Stimulated activated CD4-positive, alpha-beta T cell treated with anti-CD3 and anti-CD28 coated beads, Interleukin-1b, Interleukin-23, amount 100 ng/mL, for 48 hours (primary cell): ENCODE measurements at places on chromosomes 12 and 14.

GRCh38 chr14:102629808-102630350 lies 37.4 kb downstream of the RCOR1 start:
- DNase-seq, result no peak

- DNase-seq, result no peak
Observed at GRCh38 chr14:58109744-58110143, 42.3 kb downstream of the ARMH4 start.

DNA sequence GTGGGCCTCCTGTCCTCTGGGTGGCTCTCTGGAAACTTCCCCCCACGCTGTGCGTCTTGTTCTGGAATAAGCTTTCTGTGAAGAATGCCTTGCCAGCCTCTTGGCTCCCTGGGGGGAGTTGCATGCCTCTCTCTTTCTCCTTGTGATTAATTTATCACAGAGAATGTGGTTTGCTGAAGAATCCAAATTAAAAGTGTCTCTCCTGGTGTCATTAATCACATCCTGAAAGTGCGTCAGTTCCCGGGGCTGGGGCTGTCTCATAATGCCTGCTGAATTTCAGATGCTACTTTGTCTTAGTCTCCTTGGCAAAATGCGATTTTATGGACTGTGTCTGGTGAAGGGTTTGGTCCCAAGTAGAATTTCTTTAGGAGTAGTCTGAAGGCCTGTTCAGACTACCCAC lies 787.7 kb upstream of the TMEM132C start:
- no peak for DNase-seq

GRCh38 chr12:19131025-19131444 lies 1.5 kb downstream of the PLEKHA5 start:
- DNase-seq, result no peak

DNA sequence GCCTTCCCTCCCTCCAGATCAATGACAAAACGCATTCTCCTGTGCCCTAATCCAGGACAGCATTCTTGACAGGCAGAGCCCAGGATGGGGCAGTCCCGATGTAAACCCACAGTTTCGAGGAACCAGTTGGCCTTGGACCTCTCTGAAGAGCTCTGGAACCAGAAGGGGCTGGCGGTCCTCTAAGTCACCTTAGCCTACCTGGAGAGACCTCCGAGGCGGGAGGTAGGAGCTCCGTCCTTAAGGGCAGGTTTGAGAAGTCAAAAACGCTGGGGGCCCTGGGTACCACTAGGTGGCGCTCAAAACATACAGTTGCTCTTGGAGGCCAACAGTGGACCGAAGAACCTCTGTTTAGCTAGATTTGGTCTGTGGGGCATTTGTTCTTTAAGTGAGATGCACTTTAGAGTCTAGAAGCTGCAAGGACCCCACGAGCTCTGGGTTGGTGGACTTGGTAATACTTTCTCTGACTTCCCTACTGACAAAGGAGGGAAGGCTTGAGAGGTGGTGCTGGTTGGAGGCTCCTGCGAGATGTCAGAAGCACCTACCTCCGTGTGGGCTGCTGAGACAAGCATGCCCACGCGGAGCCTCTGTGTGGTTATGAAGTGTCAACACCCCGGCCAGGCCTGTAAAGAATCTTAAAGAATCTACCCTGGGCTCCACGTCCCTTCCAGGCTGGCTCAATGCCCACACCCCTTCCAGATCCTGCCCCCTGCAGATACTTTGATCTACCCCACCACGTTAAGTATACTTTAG lies 74.8 kb upstream of the CHST11 start:
- DNase-seq, result peak; percentile 79

DNA sequence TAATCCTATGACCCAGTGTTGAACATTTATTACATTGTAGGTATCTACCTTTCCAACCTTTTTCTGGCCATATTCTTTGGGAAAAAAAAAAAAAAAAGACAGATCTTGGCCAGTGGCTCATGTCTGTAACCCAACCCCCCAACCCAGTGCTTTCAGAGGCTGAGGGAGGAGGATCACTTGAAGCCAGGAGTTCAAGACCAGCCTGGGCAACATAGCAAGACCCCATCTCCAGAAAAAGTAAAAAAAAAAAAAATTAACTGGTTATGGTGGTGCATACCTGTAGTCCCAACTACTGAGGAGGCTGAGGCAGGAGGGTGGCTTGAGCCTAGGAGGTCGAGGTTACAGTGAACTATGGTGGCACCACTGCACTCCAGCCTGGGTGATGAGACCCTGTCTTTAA lies 58.1 kb downstream of the ACACB start:
- DNase-seq, result no peak

DNA sequence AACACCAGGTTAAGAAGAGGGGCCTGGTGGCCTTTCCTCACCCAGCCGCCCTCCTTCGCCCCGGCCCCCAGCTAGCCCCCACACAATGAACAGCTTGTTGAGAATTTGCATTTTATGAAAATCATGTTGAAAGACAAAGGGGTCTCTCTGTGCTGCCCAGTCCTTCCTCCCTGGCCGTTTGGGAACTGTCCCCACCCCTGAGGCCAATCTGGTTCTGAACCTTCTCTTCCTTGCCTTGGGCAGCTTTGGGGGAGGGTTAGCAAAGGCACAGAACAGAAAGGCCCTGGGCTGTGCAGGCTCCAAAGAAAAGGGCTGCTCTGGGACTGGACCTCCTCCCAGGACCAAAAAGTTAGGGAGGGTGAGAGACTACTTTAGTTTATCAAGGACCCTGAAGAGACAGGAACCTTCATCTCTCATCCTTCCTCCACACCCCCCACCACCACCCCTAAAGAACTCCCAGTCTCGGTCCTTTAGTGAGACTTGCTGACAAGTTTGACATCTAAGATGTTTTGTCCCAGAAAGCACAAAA lies 1.3 kb downstream of the TAMALIN start:
- DNase-seq, result no peak

GRCh38 chr12:80226576-80226975 lies 127.2 kb downstream of the OTOGL start:
- DNase-seq, result no peak

DNA sequence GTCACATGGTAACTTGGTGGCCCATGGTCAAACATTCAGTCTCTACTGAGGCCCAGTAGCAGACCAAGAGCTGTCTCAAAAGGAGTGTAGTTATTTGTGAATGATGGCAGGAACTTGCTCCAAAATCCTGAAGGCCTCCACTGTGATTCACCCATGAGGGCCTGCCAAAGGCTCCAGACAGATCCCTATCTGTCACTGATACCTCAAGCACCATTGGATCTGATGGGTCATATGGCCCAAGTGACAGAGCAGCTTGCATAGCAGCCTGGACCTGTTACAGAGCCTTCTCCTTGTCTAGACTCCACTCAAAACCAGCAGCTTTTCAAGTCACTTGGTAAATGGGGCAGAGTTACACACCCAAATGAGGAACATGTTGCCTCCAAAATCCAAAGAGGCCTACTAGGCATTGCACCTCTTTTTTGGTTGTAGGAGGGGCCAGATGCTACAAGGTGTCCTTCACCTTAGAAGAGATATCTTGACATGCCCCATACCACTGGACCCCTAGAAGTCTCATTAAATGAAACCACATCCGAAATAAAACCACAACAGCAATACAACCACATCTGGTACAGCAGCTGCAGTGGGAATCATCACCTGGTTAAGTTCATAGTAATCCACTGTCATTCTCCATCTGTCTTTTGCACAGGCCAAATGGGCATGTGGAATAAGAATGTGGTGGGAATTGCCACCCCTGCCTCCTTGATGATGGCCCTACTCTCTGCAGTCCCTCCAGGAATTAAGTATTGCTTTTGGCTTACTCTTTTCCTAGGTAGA lies 150.4 kb upstream of the MAX start:
- no peak for DNase-seq

DNA sequence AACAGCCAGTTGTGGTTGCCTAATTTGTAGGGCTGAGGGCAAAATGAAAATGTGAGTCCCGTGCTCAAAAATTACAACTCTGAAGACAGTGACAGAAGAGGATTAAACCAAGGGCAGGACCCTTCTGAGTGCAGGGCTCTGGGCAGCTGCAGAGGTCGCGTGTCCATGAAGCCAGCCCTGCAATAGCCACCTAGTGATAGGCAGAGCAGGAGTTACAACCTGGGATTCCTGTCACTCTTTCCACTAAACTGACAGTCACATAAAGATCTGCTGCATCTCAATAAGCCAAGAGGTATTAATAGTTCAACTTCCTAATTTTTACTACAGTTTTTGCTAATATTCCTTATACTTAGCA lies 94.1 kb downstream of the SLC2A13 start:
- no peak for DNase-seq

DNA sequence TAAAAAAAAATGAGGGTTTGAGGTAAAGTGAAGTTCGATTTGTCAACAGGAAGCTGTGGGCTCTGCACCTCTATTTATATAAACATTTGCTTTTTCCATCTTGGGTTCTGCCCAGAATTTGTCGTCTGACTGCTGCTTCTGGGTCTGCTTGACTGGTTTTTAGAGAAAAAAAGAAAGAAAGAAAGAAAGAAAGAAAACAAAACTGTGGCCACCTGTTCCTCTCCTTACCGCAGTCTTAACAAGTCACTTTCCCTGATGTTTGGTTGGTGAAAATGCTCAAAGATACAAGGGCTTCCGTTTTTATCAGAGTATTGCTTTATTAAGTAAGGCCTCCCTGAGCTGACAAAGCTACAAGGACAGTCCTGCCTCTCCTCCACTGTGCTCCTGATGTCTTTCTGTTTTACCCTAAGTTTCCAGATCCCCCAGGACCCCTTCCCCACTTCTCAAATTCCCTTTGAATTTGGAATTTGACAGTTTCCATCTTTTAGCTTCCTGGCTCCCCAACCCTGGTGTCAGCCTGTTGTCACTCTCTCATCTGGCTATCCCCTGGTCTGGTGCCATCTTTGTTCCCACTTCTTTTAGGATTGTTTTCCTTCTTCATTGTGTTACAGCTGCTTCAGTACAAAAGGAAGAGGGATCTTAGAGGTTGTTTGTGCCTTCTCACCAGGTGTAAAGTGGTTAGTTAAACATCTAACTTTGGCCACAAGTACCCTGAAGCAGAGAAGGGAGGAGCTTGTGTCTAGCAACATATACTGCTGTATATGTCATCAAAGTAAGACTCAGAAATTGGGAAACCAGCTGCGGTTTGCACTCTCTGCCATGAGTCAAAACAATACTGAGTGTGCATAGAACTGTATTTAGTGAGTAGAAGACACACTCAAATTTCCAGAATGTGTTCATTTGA lies 18.0 kb downstream of the MFAP5 start:
- peak; percentile 63 for DNase-seq

GRCh38 chr12:28570811-28571210 lies 380.6 kb downstream of the CCDC91 start:
- DNase-seq, result no peak

- DNase-seq, result peak; percentile 1
Observed at GRCh38 chr14:33475623-33476022, 475.3 kb downstream of the EGLN3 start.

GRCh38 chr12:52149651-52150241 lies 42.1 kb downstream of the KRT80 start:
- no peak for DNase-seq

- DNase-seq, result no peak
Observed at GRCh38 chr14:50333014-50333509, 20.9 kb downstream of the DMAC2L start.

- DNase-seq, result no peak
Observed at GRCh38 chr12:55797068-55797467, 20.5 kb downstream of the SARNP start.

DNA sequence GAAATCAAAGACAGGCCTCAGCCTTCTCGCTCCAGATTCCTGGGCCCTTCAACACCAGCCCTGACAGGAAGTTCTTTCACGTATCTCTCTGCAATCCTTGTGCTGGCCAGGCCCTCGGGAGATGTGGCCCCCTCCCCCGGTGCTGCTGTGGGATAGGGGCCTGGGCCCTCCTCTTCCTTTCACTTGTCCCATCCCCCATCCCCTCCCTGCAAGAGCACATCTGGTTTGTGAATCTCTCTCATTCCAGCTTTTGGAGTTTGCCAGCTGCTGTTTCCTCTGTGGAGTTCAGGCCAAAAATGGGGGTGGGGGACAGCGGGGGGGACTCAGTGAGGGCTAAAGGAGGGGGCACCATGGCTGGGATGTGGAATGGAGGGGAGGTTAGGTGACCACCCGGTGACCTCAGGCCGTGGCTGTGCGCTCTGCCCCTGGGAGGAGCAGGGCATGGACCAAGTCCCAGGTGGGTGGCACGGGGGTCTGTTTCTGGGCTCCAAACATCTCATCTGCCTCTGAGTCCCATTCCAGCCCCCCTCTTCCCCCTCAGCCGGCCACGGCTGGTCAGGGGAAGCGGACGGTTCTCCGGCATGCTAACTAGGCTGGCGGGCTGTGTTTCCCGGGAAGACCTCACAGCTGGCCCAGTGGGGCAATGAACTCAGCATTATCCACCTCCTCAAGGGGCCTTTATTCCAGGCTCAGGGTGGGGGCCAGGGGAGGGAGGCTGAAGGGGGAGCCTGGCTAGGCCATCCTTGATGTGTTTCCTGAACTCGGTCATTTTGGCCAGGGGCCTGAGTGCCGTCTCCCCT lies 7.4 kb downstream of the LRP1 start:
- no peak for DNase-seq
